ENCODE measurements at places on chromosomes 12 and 14.

DNA sequence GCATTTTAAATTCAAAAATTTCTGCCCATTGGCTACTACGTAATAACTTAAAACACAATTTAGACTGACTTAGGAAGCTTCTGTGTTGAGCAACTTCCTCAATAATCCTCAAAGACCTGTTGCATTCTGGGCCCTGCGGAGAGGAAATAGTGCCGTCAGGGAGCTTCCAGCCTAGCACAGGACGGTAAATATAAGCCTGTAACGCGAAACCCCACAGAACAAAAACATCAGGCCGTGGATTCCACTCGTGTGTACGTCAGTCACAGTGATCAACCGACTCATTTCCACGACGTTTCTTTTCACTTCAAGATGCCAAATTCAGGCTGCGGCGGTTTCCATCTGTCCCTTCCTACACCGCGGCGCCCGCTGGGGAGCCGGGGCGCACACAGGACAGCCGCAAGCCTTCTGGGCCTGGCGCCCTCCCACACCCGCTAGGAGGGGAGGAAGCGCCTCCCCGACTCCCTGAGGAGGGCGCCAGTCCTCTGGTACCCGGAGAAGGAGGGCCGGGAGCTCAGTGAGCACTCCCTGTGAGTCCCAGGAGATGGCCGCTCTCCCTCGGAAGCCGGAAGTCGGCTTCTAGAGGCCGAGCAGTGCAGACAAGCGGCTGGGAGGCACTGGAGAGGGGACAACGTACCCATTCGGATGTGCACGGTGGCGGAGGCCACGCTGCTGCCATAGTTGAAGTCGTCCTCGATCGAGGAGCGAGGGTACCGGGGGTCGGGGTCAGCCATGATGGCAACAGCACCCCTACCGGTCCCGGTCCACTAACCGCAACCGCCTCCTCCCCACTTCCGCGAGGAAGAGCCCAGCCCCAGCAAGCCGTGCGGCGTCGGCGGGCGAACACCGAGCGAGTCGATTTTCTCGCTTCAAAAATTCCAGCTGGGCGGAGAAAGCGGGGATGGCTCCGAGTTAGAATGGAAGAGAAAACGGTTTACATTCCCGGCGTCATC lies at the start of gene TMBIM4:
Gene TMBIM4 (minus strand): TSS at position 776 of the 950 bp plus-strand sequence. CDS start 45 bp downstream, at position 731.
- DNase-seq, result peak; percentile 88

DNA sequence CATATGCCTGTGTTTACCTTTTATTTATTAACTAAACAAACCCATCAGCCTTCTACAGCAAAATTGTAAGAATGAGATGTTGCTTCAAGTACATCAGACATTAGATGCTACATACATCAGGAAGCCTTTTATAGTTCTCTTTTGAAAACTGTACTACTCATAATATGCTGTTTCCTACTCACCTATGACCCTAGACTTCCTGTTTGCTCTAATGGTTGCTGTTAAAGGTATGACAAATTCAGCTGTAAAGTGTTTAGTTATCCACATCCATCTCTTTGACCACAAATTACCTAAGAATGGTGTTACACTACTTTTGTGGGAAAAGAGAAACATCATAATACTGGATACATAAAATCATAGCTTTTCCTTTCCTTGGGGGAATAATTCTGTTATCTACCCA lies 220.0 kb downstream of the RAD51B start:
- DNase-seq, result no peak

- no peak for DNase-seq
These were observed 63.4 kb downstream of the ASCL1 start for GRCh38 chr12:103020839-103021238.

DNA sequence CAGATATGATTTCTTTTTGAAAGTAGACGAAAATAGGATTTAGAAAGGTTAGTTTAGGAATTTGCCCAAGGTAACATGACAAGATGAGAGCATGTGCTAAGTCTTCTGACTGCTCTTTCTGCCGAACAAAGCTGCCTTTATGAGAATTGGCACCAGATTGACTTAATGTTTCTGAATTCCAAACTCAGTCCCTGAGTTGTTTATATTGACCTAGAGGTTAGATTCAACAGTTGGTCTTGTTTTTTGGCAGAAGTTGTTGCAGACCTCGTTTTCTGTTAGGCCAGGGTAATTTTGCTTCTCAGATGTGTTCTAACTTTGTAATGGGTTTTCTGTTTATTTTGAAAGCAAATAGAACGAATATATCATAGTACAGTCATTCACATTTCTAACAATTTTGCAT lies 61.5 kb upstream of the LRTM2 start:
- DNase-seq, result no peak

GRCh38 chr14:22733829-22734228 lies 32.7 kb upstream of the OXA1L start:
- DNase-seq, result no peak
